Activated CD4-positive, alpha-beta T cell treated with anti-CD3 and anti-CD28 coated beads, Interleukin-2, amount 50 U/mL, for 1 hour (primary cell): ENCODE measurements at places on chromosomes 4 and X.

- DNase-seq: no peak
Observed at GRCh38 chr4:2254665-2255500, 7.0 kb downstream of the MXD4 start.

DNA sequence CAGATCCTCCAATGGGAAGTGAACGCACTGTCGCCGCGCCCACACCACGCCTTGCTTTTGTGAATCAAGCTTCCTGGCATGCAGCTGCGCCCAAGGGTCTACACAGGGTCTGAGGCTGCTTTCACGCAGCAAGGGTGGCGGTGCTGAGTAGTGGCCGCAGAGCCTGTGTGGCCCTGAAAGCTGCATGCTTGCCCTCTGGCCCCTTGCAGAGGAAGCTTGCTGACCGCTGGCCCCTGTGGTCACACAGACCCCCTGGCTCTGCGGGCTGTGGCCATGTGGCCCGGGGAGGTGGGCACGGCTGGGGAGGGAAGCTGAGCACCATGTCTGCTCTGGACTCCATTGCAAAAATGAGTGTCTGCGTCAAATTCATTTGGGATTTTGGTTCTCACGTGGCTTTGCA is 8.8 kb downstream of the DOK7 start:
- DNase-seq: no peak

DNA sequence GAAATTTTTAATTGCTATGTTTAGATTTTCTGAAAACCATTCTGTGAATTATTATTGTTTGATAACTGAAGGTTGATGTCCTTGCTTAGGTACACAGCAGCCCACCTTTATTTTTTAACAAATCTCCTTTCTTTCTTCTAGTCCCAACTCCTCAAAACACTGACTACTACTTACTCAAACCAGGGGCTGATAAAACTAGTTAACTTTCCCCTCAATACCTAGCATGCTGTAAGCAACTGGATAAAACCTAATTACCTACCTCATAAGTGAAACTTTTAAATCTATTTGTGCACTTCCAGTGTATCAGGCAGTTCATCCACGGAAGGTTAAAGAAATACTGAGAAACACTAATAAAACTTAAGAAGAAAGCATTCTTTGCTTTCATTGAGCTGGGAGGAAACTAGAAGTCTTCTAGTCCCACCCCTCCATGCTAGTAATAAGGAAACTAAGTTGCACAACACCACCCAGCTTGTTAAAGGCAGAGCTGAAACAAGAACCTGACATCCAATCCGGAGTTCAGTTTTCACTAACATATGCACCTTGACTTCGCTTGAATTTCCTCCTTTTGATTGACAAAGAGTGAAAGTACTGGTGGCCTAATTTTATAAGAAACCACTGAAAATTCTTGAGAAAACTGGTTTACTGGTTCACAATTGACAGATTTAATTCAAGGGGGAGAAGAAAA is 180.2 kb upstream of the TET2 start:
- no peak for DNase-seq

DNA sequence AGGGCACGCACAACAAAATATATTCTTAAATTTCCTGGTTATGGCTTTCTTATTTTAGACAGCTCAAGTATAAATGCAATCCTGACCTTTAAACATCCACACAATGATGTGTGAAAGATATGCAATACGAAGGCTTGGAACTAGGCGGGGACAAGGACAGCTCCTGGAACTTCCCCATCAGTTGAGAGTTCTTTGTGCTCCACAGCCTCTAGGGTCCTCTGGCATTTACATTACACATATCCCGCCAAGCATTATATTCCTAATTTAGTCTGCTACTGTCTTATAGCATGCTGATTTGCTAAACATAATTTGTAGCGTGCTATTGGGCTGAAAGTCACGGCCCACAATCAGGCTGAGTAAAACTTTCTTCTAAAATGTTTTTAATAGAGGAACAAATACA is 74.4 kb downstream of the FTHL17 start:
- DNase-seq: no peak

GRCh38 chrX:8179656-8180055 is 8.6 kb upstream of the VCX2 start:
- no peak for DNase-seq

- no peak for DNase-seq
Observed at GRCh38 chr4:151804821-151805220, 44.0 kb upstream of the GATB start.

DNA sequence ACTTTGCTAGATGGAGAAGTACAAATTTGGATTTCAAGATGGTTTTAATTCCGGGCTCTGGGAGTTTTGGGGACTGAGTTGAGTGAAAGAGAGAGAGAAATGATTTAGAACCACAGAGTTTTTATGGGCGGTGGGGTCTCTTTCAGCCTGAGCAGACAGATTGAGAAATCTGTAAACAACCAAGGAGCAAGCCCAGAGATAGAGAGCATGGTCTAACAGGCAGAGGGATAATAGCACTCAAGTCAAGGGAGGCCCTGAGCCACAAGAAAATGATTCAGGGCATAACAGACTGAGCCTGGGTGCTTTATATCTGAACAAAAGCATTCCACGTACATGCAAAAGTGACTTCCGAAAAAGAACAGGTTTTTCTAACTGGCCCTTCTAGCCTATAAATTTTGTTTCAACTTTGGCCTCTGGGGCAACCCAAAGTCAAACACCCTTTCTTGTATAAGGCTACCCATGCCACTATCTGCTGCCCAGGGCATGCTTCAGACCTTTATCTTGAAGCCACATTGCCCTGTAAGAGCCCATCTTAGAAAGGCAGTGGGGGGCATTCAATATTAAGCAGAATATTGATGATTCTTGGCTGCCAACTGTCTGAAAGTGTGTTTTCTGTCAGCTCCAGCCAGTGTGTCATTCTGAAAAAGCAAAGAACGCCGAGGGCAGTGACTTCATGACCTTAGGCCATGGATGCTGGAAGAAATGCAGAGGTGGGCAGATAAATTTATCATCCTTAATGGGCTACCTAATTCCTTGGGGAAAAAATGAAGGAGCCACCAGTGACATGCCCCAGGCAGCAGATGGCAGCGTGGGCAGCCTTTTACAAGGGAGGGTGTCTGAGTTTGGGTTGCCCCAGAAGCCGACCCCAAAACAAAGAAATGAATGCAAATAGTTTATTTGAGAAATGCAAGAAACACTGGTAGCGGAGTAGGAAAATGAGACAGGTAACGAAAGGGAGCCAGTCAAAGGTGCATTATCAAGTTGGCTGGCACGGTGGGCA is 637.6 kb downstream of the MID1IP1 start:
- DNase-seq: no peak

DNA sequence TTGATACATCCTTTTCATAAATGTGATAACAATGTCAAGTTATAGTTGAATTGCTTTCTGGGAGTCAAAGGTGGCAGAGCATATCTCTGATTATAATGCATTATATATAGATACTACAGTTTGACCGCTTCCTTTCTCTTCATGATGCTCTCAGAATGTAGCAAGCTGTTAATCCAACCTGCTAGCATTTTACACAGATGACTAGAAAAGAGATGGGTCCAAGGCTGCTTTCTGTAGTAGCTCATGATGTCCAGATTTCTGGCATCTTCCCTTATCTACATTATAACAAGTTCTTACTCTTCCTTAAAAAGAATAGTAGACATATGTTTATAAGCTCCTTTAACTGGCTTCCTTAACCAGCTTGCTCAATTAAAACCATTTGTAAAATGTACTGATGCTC is 192.0 kb downstream of the NWD2 start:
- no peak for DNase-seq

DNA sequence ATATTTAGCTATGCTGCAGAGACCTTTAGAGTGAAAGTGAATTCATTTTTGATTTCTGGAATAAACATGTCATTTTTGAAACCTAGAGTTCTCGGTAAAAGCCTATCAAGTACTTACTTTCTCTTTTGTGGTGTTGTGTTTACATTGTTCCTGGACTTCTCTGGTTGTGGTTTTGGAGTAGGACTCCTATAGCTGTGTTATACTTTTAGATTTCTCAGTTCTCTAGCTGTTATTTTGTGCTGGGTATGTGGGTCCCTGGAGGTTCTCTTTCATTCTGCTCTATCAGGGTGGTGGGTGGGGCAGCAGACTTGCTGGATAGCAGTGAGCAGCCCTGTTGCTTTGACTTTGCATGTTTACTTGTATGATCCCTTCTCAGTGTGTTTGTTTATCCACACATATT is 25.6 kb upstream of the MSMO1 start:
- no peak for DNase-seq

DNA sequence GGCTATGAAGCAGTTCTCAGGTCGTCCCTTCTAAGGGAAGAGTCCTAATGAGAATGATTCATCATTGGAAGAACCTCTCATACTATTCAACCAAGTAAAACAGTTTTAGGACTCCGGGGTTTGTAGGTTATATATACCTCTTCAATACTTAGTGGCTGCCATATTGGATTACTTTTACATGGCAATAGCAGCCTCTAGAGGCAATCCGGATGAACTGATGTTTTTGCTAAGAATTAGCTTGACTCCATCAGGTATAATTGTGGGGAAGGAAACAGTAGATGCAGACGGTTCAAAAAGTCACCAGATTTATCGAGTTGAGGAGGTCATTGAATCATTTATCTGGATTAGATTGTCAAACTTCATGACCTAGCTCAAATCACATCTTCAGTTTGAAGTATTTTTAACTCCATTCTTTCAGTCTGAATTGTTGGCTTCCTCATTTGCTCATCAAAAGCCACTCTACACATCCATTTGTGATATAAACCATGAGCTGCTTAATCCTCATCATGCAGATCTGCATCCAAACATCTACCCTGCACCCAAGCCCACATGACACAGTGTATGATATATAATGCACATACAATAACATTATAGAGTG is 28.4 kb downstream of the GUCY1B1 start:
- DNase-seq: no peak

DNA sequence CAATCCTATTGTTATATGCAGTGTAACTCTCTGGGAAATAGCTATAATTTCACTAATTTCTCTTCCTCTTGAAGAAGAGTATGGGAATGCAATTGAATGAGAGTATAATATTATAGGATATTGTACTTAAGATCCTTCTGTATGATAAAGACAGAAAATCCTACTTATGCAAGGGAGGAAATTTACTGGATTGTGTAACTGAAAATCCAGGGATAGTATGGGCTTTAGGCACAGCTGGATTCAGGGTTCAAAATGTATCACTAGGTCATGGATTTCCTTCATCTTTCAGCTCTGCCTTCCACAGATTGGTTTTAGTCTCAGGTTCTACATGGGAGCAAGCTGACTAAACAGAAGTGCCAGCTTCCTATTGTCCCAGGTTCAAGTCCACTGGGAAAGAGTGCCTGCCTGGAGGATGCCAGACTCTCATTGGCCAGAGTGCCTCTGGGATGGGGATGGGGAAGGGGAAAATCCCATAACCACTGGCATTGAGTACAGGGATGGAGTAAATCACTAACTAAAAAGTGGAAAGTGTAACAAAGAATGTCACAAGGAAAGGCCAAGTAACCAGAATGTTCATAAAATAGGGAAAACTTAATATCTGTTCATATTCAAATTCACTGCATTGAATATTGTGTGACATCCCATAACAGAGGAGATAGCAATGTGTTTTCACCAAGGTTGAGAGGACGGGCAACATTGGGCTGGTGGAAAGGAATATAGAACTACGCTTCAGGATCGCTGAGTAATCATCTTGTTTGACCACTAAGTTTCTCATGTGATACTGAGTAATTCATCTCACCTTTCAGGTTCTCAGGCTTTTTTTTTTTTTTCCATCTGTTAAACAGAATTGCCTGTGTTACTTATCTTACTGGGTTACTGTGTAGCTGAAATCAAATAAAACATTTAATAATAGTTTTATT is 75.7 kb downstream of the ANXA3 start:
- no peak for DNase-seq

- DNase-seq: no peak
Observed at GRCh38 chr4:28462766-28463700, 1602.4 kb downstream of the STIM2 start.

DNA sequence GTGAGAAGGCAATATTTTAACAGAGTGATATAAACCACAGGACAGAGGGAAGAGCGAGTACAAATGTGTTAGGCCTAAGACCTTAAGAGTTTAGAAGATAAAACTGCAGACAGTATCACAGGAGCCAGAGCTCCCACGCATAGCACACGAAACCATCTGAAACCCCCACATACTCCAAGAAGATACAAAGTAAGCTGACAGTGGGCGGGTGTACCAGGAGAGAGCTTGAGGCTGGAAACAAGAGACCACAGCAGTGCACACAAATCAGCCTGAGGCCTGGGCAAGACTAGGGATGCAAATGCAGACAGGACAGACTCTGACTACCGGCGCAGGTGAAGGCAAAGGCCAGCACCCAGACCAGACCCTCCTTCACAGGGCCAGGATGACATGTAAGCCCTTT is 54.1 kb upstream of the ARHGAP24 start:
- no peak for DNase-seq

DNA sequence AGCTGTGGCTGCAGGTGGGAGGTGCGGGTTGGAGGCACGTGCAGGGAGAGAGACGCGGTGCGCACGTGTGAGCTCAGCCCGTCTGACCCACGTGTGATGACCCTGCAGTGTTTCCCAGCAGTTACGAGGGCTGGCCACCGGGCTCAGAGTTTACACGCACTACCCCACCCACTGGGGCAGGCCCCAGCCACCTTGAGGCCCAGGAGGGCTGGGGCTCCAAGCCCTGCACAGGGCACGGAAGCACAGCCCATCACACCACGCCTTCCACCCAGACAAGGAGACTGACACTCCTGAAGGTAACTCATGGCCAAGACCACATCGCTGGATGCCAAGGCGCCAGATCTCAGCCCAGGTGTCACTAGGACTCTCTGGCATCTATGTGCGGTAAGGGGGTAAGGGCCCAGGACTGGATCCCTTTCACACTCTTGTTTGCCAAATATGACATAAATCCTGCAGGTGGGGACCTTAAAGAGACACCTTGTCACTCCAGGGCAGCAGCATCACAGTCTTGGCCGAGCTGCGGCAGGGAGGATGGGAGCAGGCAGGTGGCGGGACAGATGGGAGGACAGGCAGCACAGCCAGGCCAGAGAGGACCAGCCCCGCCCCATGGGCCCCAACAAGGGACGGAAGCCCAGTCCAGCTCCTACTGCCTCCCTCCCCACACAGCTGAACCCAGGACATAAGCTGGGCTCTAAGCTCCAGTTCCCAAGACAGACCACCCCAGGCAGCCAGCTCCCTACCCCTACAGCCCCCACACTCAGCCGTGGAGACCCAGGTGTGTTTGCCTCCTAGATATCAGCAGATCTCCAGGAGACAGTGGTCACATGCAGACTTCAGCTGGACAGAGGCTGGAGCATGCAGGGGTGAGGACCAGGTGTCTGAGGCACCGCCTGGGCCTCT is 56.8 kb downstream of the ZFYVE28 start:
- no peak for DNase-seq

DNA sequence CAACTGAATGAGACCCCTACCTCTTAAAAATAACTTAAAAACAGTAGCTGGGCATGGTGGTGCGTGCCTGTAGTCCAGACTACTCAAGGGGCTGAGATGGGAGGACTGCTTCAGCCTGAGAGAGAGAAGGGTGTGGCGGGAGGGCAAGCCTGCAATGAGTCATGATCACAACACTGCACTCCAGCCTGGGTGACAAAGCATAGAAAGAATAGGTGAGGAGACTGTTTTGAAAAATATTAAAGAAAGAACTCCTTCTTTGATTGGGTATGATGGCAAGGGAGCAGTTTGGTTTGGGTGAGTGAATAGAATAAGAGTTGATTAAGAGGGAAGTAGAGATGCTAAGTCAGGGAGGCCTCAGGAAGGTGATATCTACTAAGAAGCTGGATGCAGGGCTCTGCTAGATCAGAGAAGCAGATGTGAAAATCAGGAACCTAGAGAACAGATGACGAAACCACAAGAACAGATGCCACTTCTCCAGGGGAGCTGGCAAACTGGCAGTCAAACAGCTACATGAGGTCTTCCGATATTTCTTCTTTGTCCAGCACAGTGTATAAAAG is 318.6 kb downstream of the OPHN1 start:
- DNase-seq: no peak
